ENCODE measurements at places on chromosomes 3 and 15.
A peak's percentile ranks its signal among the peaks of the same experiment; 100 is the strongest.

GRCh38 chr3:175355801-175356335, 496.7 kb downstream of the NAALADL2 start:
- peak; percentile 34 for DNase-seq

DNA sequence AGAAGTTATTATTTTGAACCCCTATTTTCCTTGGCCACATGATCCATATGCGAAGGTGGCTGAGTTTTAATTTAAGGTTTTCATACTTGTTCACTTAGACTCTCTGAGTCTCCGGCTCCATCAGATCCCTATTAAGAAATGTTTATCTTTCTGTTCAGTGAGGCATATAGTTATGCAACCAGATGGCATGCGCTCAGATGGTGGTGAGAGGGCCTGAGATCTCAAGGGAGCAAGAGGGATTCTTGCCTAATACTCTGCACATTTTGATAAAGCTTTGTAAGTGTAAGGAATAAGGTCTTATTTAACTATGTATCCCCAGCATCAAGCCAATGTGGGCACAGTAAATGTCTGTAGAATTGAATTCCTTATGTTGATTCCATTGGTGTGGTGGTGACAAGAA, 78.9 kb upstream of the DPH6 start:
- DNase-seq, result peak; percentile 34

DNA sequence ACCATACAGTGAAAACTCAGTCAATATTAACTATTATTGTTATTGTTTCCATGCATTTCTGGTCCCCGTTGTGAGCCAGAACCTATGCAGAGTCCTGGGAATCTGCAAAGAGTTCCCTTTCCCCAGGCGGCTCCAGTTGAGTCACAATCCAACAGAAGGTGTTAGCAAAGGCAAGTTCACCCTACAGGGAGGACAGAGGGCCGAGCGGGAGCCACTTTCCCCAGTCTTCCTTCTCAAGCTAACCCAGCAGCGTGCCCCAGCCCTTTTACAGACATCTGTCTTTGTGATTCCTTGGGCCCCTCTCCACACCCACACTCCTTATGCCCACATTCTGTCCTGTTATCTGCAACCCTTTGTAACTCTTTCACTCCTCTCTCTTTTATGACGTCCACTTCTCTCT, 13.1 kb upstream of the LTF start:
- DNase-seq, result no peak

- DNase-seq, result peak; percentile 94
Measured at GRCh38 chr3:53180305-53181023, 19.5 kb downstream of the PRKCD start.

DNA sequence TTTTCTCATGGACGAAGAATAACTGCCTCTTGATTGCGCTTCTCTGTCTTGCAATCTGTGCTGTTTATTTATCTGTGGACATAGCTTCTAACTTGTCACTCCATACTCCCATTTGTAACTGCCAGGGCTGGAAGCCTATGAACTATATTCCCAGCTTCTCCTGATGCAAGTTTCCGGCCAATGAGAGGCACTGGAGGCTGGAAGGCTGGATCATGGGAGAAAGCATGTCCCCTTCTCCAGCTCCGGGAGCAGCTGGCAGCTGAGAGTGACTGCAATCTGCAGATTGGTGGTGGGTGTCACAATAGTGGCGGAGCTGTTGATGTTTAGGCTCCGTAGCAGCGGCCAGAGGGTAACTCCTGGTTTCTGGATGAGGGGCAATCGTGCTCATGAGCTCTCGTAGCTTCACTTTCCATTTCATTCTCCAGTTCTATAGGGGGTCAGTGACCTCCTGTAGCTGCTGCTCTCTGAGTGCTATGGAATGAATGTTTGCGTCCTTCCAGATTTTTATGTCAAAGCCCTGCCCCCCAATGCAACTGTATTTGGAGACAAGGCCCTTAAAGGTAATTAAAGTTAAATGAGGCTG, 35.7 kb upstream of the PCSK6 start:
- no peak for DNase-seq

GRCh38 chr15:74268020-74268419, 31.9 kb downstream of the CCDC33 start:
- no peak for DNase-seq

DNA sequence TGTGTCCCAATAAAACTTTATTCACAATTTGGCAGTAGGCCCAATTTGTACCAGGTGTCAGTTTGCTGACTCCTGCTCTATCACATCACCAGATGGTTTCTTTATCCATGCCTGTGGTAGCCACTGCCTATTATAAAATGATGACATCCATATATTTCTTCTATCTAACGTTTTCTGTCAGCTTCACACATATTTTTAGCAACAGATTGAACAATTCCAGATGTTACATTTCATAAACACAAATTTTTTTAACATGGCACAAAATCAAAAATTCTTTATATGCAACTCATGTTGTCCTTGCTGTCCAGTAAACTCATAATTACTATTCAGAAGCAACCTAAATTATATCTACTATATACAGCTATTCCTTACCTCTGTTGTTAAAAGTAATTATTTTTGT, 1371.6 kb downstream of the NSUN3 start:
- DNase-seq, result no peak

DNA sequence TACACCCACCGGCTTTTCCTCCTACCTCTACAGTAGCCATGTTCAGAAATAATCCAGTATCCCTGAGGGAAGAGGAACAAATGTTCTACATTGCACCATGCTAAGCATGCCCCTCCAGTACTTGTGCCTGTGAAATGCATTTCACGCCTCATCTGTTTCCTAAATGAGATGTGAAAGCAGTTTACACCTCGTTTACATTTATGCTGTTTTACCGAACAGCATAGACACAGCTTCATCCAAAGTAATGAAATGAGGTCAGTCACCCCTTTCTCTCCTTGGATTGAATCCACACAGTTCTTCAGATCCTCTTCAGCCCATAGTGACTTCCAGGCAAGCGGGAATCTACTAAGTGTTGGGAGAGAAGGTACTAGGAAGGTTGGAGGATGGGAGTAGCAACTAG, 514.3 kb downstream of the PDCD6IP start:
- DNase-seq, result no peak

- DNase-seq, result peak; percentile 65
Measured at GRCh38 chr3:33787328-33788009, 11.0 kb upstream of the PDCD6IP start.

DNA sequence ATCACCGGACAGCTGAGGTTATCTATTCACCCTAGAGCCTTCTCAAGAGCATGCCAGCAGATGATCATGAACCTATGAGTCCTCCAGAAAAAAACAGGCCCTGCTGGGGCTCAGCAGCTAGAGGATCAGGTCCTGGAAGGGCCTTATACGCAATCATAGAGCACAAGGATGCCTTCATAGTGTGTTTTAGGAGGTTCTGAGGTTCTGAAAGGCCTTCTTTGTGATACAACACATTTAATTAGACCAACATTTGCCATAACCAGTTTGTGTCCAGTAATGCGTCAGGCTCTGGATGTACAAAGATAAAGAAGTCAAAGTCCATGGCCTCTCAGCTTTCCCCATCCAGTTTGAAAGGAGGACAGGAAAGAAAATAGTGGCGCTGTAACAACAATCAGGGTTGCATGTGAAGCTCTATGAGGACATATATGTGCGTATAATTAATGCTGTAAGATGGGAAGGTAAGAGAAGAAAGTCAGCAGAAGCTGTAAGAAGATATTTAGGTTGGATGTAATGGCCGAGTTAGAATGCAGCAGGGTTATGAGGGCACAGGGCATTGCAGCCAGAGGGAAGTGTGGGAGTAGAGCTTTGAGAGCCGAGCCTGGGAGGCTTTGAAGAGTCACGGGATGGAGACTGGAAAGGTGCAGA, 302.6 kb upstream of the TBL1XR1 start:
- no peak for DNase-seq

DNA sequence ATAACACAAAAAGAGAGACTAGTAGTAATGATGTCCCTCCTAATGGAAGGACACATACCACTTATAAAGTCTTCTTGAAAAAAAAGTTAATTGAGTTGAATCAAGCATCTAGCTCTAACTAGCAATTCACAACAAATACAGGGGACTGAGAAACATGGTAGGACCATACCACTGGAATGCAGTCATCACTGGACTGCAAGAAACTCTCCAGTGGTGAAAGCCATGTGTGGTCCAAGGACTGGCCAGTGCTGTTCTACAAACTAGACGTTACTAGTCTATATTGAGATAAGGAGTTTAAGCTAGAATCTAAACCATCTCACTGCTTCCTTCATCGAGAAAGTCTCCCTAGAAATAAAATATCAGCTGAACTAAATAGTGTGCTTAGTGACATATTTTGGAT, 16.7 kb downstream of the FBN1 start:
- DNase-seq, result no peak

- no peak for DNase-seq
Measured at GRCh38 chr15:86266896-86267484, 187.3 kb downstream of the AGBL1 start.

DNA sequence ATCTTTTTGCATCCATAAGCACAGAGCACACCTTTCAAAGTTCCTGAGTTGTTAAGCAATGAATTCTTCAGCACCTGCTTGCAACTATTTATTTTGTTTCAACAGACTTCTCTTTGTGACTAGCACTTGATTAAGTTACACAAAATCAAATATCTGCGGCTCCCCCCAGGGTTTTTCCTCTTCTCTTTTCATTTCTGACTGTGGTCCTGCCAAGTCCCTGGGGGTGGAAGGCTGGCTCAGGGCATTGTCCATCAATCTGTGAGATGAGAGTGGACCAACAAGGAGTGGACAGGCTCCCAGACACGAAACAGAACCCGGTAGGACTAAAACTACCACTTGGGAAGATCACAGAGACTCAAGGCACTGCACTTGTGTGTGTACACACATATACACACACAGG, 96.8 kb downstream of the GABRB3 start:
- DNase-seq, result no peak

DNA sequence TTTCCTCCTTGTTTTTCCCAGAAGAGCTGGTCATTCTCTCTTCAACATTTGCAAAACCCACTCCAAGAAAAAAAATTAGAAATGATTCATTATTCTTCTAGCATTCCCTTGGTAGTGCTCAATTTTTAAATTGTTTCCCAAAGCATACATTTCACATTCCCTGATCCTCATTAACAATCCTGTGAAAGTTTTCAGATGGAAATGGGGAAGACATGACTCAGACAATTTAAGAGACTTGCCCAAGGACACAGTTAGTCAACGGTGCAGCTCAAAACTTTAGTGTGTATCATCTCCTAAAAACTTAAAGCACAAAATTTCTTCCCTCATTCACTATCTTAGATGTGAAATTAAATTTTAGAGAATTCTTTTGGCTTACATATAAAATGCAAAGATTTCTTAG, 17.1 kb upstream of the ABI3BP start:
- no peak for DNase-seq

DNA sequence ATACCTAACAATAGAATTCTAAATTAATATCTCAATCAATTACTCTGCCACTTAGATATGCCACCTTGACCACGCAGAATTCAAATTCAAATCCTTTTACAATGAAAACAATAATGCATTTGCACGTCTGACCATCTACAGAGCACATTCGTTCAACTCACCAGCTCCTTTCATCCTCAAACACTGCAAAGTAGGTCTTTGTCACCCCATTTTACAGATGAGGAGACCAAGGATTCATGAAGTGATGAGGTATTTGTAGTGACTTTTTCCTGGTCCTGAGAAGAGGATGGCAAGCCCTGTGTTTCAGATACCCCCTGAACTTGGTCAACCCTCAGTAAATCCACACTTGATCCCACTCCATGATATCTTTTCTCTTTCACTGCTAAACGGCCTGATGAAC, 42.2 kb downstream of the HES1 start:
- DNase-seq, result no peak

- DNase-seq, result peak; percentile 12
Measured at GRCh38 chr15:88664151-88664778, 25.4 kb downstream of the ISG20 start.

DNA sequence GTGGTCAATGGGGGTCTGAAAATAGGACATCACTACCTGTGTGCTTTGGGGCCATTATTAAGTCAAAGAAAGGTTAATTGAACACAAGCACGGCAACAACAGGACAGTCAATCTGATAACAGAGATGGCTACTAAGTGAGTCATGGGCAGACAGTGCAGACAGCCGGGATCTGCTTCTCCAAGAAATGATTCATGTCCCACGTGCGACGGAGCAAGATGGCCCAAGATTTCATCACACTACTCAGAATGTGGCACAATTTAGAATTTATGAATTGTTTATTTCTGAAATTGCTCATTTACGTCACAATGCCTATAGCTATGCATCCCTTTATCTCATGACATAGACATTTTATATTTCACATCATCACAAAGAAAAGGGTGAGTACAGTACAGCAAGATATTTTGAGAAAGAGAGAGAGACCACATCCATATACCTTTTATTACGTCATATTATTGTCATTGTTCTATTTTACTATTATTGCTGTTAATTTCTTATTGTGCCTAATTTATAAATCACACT, 770.6 kb upstream of the NR2F2 start:
- peak; percentile 80 for DNase-seq

DNA sequence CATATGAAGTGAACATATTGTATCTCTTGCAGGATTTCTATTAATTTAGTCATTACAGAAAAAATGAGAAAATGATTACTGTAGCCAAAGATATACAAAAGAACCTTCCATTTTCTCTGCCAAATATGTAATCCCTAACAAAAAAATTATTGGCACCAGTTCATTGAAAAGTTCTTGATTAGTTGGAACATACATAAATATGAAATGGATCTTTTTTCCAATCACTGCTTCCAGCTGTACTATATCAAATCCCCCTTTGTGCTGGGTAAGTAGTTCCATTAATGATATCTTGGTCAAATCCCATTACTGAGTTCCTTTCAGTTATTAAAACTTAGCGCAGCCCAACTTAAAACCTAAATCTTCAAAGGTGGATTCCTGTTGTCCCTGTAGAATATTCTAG, 263.8 kb downstream of the SLC9A9 start:
- DNase-seq, result no peak

DNA sequence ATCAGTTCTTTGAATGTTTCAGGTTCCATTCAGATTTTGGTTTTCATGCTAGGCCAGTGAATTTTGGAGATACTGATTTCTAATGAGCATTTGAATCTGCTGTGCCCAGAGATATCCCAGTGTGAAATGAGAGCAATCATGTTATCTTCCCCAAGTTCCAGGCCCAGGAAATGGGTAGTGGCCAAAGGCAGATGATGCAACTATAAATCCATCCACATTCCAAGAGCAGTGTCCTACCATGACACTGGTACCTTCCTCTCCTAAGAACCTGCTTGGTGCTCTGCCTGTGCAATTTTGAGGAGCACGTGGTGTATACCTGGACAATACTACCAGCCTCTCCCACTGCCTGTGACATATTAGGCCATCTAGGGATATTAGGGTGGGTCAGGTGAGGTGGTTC, 186.8 kb downstream of the SLCO3A1 start:
- no peak for DNase-seq

DNA sequence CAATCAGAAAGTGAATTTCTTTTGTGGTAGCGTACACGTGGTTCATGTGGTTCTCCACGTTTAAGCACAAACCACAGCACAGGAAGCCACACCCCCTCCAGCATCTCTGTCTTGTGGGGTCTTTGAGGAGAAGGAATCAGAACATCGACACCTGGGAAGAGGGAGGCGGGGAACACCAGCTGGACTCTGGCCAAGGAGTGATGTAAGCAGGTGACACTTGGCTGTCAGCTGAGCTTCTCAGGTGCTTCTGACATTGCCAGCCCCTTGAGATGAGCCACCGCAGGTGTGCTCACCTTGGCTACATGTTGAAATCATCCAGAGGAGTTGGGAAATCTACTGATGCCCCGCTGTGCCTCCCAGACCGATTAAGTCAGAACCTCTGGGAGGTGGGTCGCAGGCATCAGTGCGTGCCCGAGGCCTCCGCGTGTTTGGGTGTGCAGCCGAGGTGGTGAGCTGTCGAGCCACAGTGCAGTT, 85.0 kb downstream of the FAM81A start:
- DNase-seq, result peak; percentile 38

GRCh38 chr3:19046440-19046839, 101.9 kb upstream of the KCNH8 start:
- DNase-seq, result no peak

GRCh38 chr15:35117543-35118265, 32.6 kb upstream of the NANOGP8 start:
- no peak for DNase-seq
